HTR-8/SVneo (cell line): ENCODE measurements at places on chromosomes 6 and 20.
A peak's percentile ranks its signal among the peaks of the same experiment; 100 is the strongest.

DNA sequence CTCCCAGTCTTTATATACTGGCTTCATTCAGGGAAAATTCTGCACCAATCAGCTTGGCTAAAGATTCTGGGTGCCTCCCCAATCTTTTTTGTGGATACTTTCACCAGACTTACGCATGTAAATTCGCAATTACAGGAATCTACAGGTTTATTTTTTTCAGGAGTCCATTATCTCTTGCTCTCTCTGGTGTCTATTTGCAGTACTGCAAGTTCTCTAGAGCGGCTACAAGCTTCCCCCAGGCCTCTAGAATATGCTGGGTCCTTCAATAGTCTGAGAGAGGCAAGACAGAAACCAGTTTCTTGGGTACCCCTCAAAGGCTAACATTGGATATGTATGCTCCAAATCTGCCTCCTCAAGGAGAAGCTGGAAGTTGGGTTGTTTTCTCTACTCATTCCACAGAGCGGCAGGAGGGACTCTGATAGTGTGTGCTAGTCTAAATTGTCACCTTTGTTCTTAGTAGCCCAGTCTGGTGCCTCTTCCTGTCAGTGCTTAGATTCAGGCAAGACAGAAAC lies 58.5 kb downstream of the SUN5 start:
- peak; percentile 47 for DNase-seq

- DNase-seq: peak; percentile 40
These were observed 47.8 kb downstream of the GMPR start for GRCh38 chr6:16286151-16286522.

DNA sequence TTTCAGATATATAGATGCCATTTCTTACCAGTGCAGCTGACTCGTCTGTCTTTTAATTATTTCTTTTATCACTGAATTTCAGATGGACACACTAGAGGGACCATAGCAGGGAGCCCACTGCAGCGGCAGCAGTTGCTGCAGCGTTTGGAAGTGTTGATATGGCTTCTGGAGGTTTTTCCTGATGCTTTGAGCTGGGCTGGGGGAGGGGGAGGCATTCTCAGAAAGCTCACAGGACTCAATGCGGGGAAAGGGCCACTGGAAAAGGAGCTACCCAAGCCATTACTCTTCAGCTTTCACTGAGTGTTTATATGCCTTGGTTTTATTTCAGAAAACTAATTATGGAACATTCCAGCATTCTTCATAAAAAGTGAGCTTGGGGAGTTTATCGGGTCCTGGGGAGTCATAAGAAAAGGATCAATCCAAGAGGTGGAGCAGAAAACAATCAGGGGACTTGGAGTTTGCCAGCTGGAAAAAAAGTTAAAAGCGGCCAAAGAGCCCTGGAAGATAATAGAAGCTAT lies 740.4 kb upstream of the FLRT3 start:
- DNase-seq: no peak

- DNase-seq: no peak
These were observed 36.8 kb downstream of the PTCHD4 start for GRCh38 chr6:48073976-48074767.

DNA sequence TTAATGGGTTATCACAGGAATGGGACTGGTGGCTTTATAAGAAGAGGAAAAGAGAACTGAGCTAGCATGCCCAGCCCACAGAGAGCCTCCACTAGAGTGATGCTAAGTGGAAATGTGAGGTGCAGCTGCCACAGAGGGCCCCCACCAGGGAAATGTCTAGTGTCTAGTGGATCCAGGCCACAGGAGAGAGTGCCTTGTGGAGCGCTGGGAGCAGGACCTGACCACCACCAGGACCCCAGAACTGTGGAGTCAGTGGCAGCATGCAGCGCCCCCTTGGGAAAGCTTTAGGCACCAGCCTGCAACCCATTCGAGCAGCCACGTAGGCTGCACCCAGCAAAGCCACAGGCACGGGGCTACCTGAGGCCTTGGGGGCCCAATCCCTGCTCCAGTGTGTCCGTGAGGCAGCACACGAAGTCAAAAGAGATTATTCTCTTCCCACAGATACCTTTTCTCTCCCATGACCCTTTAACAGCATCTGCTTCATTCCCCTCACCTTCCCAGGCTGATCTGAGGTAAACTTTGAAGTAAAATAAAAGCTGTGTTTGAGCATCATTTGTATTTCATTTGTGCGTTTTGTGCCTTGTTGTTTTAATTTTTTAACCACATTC lies 4.4 kb downstream of the HLA-E start:
- no peak for DNase-seq

DNA sequence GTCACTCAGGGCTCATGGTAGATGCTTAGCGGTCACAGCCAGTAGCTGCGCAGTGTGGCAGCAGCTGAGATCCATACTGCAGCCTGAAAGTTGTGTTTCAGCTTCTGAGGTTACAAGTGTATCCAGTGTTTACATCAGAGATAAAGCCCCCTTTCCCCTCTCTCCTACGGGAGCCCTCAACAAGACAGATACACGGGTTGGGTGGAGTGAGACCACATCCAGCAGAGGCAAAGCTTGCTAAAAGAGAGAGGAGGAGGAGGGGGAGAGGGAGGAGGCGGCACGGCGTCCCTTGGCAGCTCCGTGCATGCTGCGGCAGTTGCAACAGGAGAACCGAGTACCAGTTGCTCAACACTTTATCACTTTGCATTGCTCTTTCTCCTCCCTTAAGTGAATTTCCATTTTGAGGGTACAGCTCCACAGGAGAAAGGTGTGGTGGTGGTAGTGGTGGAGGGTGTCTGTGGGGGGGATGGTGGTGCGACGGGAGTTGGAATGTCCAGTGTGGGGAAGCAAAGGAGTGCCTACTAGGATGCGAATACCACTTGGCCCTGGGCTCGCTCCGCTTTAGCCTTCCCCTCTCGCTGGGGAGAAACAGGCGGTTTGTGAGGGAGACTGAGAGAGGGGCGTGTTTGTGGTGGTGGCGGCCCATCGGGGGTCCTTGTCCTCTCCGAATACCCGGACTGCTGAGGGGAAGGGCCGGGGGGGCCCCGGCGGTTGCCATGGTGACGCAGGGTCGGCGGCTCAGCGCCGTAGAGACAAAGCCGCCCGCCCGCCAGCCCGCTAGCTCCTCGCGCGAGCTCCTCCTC lies 405 bp upstream of the RNF182 start:
- peak; percentile 65 for DNase-seq

- no peak for DNase-seq
These were observed 20.5 kb downstream of the LAMA4 start for GRCh38 chr6:112233847-112234246.

DNA sequence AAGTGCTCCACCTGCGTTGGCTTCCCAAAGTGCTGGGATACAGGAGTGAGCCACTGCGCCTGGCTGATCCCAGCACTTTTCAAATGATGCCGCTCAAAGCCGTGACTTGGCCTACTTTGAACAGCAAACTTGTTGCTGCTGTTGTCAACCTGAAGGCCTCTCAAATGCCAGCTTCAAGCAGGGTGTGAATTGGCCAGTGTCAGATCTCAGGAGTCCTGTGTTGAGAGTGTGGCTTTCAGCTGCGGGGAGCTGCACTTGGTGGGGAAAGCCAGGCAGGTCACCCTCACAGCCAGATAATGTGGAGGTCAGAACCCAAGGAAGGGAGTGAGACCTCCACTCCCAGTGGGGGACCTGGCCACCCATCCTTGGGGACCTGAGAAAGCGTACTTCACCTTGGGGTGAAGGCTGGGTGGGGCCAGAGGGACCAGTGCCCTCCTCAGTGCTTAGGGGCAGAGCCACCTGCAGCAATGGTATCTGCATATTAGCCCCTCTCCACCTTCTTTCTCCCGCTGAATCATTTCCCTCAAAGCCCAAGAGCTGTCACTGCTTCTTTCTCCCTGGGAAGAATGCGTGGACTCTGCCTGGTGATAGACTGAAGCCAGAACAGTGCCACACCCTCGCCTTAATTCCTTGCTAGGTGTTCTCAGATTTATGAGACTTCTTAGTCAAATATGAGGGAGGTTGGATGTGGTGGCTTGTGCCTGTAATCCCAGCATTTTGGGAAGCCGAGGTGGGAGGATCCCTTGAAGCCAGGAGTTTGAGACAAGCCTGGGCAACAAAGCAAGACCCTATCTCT lies 19.1 kb upstream of the PANK2 start:
- DNase-seq: no peak

DNA sequence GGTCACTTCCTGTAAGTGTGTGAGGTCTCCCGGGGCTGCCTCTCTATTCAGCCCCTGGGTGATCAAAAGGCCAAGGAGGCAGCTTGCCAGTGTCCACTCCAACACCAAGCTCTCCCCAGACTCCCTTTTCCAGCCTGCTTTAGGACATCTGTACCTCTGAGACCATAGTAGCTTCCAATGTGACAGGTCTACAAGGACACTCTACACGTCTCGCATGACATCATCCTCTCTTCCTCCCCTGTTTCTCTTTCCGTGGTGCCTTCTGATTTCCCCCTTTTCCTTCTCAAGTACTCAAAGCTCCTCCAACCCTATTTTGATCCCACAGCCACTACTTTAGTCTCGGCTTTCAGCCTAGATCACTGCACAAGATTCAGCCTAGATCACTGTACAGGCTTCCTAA lies 26.4 kb downstream of the HLA-F start:
- DNase-seq: no peak

- DNase-seq: no peak
These were observed 117.5 kb upstream of the AFDN start for GRCh38 chr6:167709196-167709595.

GRCh38 chr6:63517221-63517620 lies 55.1 kb upstream of the LOC128125822 start:
- no peak for DNase-seq

GRCh38 chr6:160128879-160129516 lies 7.4 kb downstream of the SLC22A1 start:
- DNase-seq: no peak

- no peak for DNase-seq
These were observed 35.7 kb downstream of the CSNK2A1 start for GRCh38 chr20:507761-508332.
